ENCODE measurements at places on chromosomes 6 and 20.

- no peak for DNase-seq
Observed at GRCh38 chr6:42698217-42698616, 24.2 kb downstream of the PRPH2 start.

- DNase-seq, result no peak
Observed at GRCh38 chr20:47778398-47779354, 6.6 kb downstream of the SULF2 start.

DNA sequence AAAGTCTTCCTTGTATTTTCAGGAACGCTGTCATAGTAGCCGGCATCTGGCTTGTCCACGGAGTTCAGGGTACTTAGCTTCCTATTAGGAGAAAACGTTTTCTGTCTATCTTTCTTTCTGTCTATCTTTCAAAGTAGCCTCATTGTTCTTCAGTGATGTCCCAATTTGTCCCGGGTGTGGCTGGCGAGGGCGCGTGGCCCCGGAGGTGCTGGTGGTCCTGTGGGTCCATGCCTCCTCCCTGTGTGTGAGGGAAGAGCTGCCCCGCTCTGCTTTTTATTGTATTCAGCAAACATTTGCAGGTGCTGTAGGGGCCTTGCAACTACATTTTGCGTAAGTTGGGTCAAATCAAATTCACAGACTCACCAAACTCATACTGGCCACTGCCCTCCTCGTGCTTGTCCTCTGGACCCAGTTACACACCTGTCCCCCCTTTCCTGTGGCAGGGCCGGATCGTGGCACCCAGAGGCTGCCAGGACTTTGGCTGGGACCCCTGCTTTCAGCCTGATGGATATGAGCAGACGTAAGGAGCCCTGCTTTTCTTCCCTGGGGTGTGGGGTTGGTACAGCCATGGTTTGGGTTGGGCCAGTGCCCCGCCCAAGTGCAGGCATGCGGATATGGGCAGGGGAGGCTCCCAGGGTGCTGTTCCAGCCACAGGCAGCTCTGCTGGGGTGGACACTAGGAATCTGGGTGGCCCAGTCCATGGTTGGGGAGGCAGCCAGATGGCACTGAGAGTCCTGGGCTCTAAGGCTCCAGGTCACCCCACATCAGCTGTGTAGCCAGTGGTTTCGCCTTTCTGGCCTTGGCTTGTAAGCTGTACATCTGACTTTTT, 12.3 kb downstream of the ITPA start:
- DNase-seq, result no peak

GRCh38 chr6:26175428-26176181, 88.4 kb downstream of the HFE start:
- no peak for DNase-seq

- no peak for DNase-seq
Observed at GRCh38 chr20:23873370-23874015, 6.1 kb downstream of the CST5 start.

GRCh38 chr6:2634139-2634964, 116.4 kb downstream of the MYLK4 start:
- DNase-seq, result peak; percentile 77

GRCh38 chr6:33455051-33455450, 675 bp downstream of the ZBTB9 start:
- DNase-seq, result no peak

GRCh38 chr6:10556992-10557391, 35.8 kb downstream of the GCNT2 start:
- DNase-seq, result no peak

GRCh38 chr6:44704240-44705150, 317.0 kb downstream of the CDC5L start:
- DNase-seq, result no peak

DNA sequence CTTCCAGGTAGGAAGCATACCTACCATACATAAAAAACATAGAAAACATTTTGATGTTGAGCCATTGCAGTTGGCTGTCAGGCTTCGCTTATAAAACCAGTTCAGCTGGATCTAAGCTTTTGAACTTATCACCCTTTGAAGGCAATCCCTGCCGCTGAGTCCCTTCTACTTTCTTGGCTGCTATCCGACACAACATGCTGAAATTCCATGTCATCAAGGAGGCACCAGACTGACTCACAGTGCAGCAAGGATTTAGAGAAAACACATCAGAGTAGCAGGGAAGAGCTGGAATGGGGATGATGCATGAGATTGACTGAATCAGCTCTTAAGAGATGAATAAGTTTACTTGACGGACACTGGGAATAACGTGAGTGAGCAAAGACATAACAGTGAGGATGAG, 135.0 kb upstream of the MAN1A1 start:
- DNase-seq, result no peak

DNA sequence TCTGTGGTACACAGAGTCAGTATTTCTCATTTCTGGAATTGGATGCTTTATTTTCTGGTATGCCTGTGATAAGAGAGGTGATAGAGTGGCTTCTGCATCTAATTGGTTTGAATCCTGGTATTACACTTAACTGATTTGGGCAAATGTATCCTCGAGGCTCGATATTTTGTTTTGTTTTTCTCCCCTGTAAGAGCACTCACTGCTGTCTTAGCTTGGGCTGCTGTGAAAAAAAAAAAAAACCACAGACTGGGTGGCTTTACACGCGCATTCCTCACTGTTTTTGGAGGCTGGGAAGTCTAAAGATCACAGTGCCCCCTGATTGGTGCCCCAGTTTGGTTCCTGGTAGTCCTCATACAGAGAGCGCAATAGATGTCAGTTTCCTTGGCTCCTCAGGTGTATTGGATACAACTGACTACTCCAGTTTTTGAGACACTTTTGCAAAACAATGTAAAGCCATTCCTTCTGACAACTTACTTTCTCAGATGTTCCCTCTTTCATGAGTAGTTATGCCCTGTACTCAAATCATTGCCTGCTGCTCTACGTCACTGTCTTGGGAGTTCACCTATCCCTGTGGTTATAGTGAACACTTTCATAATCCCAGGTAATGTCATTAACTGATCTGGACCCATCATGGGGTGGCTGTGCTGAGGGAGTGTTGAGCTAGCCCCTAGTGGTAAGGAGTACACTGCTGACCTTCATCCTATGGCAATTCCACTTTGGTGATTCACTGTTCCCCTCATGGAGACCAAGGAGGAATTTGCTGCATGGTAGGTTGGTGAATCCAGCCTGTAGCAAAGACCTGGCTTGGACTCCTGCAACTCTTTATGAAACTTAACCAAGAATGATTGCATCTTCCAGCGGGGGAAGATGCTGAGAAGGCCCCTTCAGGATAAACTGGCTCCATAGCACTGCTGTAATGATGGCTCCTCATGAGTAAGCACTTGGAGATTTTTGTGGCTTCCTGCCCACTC, 3.5 kb upstream of the ACAT2 start:
- no peak for DNase-seq

- no peak for DNase-seq
Observed at GRCh38 chr6:90256698-90257485, 39.8 kb downstream of the BACH2 start.

DNA sequence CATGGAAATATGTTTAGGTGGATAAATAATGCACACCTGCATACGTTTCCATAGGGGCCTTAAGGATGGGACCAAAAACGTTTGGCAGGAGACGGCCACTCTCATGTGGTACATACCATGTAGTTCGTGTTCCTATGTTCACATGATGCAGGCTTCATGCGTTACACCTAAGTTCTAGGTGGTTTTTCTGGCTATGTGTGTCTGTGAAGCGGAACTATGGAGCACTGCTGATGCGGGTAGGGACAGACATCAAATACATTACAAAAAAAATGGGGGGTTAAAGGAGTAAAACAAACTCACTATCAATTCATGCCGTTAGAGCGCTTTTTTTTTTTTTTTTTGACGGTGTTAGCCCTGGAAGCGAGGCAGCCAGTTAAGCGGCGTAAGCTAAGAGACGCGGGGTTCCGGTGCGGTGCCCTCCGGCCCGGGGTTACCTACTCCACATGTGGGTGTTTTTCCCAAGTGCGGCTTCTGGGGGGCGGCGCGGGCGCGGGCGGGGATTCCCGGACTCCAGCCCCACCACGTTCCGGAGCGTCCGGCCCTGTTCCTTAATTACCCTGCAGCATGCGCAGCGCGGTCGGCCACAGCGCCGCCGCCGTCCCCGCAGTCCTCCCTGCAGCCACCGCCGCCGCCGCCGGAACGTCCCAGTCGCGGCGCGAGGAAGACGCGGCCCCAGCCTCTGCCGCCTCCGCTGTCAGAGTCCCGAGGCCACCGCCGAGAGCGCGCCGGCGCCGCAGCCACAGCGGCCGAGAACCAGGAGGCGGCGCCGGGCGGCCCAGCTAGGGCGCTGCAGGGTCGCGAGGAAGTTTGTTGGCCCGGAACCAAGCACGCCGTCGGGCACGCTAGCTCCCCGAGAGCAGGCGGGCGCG, 648 bp downstream of the COL19A1 start:
- DNase-seq, result peak; percentile 23

DNA sequence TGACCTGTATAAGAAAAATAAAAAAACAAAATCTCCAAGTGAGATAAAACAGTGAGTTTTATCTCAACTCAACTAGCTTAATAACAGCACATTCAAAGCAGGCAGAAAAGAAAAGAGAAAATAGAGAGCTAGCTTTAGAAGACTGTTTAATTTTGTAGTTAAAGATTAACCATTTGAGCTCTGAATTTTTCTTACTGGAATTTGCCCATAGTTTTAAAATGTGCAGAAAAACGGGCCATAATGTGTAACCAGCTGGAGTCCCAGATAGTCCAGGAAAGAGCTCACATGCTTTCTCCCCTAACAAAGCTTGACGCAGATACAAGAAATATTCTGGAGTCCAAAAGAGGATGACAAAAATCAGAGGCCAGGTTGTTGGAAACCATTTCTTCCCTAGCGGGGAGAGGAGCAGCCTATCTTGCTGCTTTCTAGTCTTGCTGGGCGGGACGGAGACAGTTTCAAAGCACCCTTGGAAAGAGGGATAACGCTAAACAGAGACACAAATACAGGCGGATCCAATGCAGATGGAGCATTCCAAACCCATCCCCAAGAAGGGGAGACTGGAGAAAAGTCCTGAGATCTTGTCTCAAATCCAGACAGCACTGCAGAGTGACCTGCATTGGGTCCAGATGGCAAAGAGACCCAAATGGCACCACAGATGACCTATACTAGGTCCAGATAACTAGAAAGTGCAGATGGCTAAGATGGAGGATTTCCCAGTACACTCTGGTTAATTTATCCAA, 16.1 kb downstream of the TTK start:
- no peak for DNase-seq

- DNase-seq, result no peak
Observed at GRCh38 chr6:69286331-69286730, 510.5 kb downstream of the LMBRD1 start.

DNA sequence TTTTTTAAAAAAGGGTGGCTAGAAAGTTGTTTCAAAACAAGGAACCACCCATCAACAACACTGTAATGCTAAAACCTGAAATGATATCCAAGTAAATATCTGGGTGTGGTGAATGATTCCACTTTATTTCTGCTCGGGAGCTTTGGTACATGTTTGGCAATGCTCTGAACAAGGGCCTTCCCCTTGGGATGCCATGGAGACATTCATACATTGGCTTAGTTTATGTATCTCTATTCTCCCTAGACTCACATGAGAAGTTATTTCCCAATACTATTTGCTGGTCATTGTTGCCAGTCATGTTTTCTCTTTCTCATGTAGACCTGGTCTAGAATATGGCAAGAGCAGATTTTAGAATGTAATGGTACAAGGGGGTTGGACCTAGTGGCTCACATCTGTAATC, 22.9 kb downstream of the ADTRP start:
- DNase-seq, result no peak

DNA sequence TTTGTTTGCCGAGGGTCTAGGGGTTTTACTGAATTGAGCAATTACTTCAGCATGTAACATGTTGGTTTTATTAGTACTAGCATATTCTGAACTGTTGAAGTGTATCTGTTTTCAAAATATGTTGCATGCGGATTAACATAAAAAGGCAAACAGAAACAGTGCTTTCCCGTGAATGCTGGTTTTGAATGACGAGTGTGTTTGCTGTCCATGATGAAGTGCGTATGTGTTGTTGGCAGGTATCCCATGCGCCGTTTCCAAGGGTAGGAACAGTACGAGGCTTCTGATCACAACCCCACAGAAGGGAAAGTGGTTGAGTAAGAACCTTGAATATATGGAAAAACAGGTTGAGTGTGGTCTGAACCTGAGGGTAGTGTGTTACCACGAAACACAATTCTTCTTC, 232.9 kb downstream of the SAMD5 start:
- no peak for DNase-seq

DNA sequence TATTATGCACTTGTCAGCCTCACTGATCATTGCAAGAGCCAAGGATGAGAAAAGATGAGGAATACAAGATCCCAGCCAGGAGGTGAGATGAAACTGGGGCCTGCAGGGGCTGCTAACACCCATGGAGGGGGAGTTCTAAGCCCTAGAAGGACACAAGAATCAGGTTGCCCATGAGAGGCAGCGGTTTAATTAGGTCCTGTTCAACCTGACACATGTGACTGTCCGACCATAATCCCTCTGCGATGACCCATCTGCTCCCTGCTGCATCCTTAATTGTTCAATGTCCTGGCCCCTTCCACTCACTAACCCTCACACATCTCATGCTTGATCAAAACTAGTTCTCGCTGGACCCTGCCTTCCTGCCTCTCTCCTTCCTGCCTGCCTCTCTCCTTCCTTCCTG, 52.2 kb upstream of the NNAT start:
- no peak for DNase-seq

All from activated naive CD4-positive, alpha-beta T cell (primary cell).